ENCODE measurements at places on chromosomes 6 and 20. TPM values are rescaled to one million over a fixed set of nuclear protein-coding genes. Genes with fewer than 3 reads are reported as not detected.
A peak's percentile ranks its signal among the peaks of the same experiment; 100 is the strongest.

Gene SEMG1
- not detected for total RNA-seq

Gene DEF6
- 10.0 TPM for total RNA-seq

GRCh38 chr6:18492972-18493371 is 105.8 kb downstream of the RNF144B start:
- no peak for DNase-seq

- no peak for DNase-seq
These were observed 4.0 kb upstream of the CAP2 start for GRCh38 chr6:17389274-17389847.

DNA sequence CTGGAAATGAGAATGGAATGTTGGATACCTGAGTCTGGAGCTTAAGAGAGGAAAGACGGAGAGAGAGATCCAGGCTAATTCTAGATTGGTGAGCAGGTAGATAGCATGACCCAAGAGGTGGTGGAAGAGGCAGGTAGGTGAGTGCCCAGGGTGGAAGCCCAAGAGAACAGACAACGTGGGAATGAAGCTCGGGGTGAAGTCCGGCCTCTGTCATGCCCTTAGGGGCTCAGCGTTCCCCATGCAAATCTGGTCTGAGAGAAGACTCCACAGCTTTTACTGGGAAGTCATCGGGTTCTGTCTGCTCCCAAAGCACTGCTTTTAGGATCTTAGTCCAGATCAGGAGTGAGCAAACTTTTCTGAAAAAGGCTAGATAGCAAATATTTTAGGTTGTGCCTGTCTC is 3.6 kb downstream of the NELFCD start:
- DNase-seq: no peak

DNA sequence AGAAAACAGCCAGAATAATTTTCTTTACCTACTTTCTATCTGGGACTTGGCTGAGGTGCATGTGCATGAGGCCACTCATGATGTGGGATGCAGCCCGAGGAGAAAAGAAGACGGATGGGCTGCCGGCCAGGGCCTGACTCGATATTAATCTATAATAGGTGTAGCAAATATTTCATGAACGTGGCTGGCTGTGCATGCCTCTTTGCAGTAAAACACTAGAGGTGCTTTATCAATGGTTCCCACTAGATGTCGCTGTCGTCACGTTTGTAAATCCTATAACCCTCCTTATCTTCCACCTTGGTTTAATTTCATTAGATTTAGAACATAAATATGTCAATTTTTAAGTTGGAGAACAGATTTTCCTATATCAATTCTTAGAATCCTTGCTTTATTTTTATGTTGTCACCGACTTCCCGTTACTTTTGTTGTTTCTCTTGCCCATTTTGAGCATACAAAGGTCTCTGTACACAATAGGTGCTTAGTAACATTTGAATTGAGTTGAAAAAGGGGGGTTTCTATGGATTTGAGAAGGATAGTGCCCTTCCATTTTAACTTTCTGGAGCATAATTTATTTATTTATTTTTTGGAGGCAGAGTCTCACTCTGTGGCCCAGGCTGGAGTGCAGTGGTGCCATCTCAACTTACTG is 19.6 kb upstream of the FERMT1 start:
- peak; percentile 70 for DNase-seq

GRCh38 chr6:43491750-43492661 is 14.6 kb downstream of the TJAP1 start:
- DNase-seq: no peak

DNA sequence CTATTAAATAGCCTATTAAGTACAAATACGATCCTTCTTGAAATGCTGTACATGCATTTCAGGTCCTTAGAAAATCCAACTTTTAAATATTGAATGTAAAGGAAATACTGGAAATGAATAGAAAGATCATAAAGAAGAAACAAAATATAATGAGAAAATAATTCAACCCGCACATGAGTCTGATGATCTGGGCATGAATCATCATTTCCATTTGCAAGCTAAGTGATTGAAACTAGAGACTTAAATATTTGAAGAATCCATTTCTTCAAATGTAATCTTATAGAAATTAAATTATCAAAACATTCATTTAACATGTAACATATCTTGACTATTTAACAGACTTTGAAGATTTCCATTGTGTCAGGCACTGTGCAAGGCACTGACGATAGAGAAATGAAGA is 977.0 kb downstream of the TFAP2A start:
- DNase-seq: no peak

All from HepG2 (cell line).